ENCODE measurements at places on chromosomes 11 and 22.
A peak's percentile ranks its signal among the peaks of the same experiment; 100 is the strongest.

DNA sequence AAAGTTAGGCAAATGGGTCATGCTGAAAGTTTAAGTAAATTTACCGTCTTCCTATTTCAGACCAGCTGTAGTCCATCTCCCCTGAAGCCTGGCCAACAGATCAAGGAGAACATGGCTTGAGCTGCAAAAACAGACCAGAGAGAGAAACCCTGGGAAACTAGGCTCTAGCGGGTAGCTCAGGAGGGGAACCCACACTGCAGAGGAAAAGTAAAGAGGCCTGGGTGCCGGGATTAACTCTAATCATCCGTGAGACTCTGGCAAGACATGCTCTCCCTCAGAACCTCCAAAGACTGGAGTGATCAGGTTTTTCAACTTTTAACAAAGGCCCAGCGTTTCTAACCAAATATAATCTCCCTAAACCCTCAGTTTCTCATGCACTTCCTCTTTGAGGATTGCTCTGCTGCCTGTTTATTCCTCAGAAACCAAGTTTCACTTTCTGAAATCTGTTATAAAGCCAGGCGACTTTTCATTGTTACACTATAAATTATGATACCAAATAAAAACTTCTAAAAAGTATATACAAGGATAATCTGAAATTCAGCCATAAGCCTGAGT, 67.5 kb downstream of the GAB2 start:
- peak; percentile 19 for DNase-seq

GRCh38 chr11:70776914-70777532, 378.7 kb downstream of the CTTN start:
- DNase-seq, result no peak

- DNase-seq, result no peak
Observed at GRCh38 chr22:48720662-48721394, 1106.8 kb downstream of the BRD1 start.

DNA sequence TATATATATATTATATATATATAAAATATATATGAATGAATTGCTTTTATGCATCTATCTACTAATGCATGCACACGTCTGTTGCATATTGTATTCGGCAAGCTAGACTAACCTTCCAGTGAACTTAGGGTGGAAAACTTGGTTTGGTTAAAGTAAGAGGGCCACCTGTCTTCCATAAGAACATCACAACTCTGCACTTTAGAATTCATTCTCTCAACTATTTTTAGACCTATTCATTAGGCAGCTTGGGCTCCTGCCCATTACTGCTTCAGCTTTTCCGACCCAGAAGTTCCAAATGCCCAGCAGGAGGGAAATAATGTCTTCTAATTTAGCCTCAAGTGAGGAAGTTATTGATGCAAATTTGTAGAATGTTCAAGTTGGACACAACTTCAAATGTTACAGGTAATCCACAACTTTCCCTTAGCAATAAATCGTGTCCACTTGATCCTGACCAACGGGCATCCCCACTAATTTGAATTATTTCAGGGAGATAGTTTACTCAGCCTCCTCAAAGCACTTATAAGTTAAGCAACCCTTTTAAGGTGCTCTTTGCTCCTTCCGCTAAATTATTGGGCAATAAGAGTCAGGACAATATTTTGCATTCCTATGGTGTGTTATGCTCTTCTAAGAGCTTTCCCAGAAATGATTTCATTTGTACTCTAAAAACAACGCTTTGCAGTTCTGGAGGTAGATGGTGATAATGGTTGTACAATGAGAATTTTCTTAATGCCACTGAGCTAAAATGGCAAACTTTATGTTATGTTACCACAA, 132.3 kb downstream of the OPCML start:
- no peak for DNase-seq

- DNase-seq, result peak; percentile 98
Observed at GRCh38 chr11:129143335-129143734, 48.8 kb downstream of the ARHGAP32 start.

- no peak for DNase-seq
Observed at GRCh38 chr11:103958475-103959215, 77.8 kb upstream of the DDI1 start.

DNA sequence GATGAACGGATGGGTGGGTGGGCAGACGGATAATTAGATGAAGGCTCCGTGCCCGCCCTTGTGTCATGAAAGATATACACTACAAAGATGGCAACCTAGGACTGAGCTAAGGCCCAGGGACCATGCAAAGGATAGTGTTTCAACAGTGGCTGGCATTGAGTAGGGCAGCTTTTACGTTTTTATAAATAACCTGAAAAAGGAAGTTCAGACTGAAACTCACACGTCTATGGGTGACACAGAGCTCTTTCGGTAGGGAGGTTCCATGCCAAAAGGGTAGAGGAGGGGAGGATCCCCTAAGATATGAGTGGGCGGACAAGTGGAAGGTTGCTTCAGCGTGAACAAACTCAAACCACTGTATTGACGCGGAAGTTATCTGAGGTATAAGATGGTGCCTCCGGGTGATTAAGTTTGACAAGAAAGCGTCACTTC, 90.5 kb downstream of the UBASH3B start:
- no peak for DNase-seq

- no peak for DNase-seq
Observed at GRCh38 chr22:46092670-46093410, 57.5 kb upstream of the PPARA start.

GRCh38 chr11:64803846-64804345, 882 bp upstream of the MAP4K2 start:
- DNase-seq, result no peak

GRCh38 chr11:61726775-61727174, 25.7 kb upstream of the MYRF start:
- no peak for DNase-seq

- no peak for DNase-seq
Observed at GRCh38 chr11:44920451-44920850, 30.2 kb downstream of the TP53I11 start.

DNA sequence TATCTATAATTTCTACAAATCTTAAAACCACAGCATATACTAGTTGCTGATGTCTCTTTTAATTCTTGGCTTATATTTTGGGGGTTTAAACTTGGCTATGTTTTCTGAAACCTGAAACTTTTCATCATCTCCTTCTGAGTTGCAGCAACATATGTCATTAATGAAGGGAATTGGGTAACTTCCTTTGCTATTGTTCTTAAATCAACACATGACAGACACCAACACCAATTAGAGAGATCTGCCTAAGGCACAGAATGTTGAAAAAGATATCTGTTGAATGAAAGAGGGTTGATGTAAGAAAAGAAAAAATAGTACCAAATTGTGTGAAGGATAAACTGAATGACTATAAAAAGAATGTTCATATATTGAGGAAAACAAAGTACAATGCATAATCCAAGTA, 10.3 kb upstream of the GAS2 start:
- peak; percentile 18 for DNase-seq

DNA sequence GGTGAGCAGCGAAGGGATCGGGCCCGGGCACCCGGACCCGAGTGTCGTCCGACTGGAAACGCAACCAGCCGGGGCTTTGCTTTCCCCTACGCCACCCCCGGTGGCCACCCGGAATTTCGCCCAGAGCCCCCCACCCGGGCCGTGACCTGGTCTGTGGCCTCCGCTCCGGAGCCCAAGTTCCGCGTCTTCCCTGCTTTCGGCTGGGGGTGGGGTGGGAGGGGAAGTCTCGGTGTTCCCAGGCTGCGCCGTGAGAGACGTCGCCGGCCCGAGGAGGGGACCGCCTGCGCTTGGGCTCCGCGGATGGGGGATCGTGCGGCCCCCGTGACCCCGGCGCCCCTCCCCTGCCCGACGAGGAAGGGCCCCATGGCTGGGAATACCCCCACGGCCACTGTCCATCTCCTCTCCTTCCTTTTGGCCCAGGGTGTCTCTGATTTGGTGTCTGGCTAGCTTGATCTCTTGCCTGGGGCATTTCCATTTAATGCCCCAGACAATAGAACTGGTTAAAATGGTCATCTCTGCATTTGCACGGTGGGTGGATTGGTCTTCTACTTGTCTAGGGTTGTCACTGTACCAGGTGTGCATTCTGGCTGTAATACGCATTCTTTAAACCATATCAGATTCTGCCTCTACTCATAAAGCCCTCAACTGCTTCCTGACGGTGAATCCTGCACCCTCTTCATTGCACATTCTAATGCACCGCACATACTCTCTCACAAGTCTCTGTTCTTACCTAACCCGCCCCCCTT, 789 bp downstream of the SIK2 start:
- DNase-seq, result peak; percentile 35

Measured in fibroblast of skin of right biceps (primary cell).